DMS153 (cell line): ENCODE measurements at places on chromosomes 3 and 15.

- no peak for DNase-seq
These were observed 157.4 kb downstream of the SSR3 start for GRCh38 chr3:156397534-156397933.

- DNase-seq = no peak
These were observed 254.7 kb downstream of the NFKBIZ start for GRCh38 chr3:102104033-102104432.

GRCh38 chr15:80395616-80396015, 8.6 kb upstream of the ARNT2 start:
- DNase-seq = no peak

- no peak for DNase-seq
These were observed 60.5 kb downstream of the GLDN start for GRCh38 chr15:51401872-51402517.

GRCh38 chr15:98063871-98064270, 103.4 kb downstream of the ARRDC4 start:
- no peak for DNase-seq
